ENCODE measurements at places on chromosomes 7 and 10. TPM values are rescaled to one million over a fixed set of nuclear protein-coding genes. Genes with fewer than 3 reads are reported as not detected.

DNA sequence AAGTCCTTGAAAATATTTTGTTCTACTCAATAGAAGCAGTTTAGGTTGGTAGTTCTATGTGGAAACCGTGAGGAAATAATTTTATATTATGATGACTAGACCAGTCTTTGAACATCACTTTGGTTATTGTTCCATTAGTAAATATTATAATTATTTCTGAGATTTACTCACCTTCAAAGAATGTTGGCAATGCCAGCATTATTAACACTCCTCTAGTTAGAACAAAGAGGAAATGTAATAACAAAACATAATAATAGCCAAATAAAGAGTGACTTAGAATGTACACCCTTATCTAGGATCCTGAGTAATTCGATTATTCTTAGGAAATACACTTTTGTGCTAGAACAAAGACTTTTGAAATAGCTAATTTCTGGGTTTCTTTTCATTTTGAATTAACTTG is 121.1 kb downstream of the CFTR start:
- no peak for DNase-seq

The EVX1 gene
- not detected for total RNA-seq

The OPN4 gene
- total RNA-seq = not detected

The HMX2 gene
- not detected for total RNA-seq

All from A673 (cell line).